ENCODE measurements at places on chromosomes 2 and 18. TPM values are rescaled to one million over a fixed set of nuclear protein-coding genes. Genes with fewer than 3 reads are reported as not detected.

SYT4 gene
- not detected for total RNA-seq

UNC80 gene
- 0.04 TPM for total RNA-seq

CYBRD1 gene
- not detected for total RNA-seq

PPP4R3B gene
- total RNA-seq, result 65.7 TPM

GALNT3 gene
- total RNA-seq, result 3.0 TPM

DNA sequence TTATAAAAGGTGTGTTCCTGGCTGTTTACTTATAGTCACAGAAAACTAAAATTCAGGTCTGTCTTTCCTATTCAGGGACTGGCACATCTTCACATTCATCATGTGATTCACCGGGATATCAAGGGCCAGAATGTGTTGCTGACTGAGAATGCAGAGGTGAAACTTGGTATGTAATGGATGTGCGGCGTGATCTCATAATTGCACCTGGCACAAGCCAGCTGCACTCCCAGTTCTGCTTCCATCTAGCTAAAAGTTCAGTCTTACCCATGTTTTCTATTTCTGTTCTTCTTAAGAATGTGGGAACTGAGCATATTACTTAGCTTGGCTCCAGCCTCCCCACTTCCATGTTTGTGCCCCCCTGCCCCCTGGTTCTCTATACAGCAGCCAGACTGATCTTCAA, 131.9 kb downstream of the MAP4K4 start:
- DNase-seq, result peak; percentile 28

DNA sequence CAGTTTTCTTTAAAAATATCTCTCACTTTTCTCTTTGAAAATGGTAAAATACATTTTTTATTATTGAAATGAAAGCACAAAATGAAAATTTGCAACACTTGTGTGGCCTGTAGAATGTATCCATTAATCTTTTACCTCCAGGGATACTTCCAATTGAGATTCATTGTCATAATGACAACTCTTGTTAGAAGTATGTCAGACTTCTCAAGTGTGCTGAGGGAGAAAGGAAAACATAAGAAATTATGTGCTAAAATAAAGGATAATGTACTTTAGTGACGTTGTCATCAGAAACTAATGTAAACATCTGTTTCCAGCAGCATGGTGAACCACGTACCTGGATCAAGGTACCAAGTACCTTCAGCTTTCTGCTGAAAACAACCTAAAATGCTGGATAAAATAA, 195.8 kb upstream of the STON1 start:
- no peak for DNase-seq

- no peak for DNase-seq
Measured at GRCh38 chr2:119252186-119253113, 28.8 kb downstream of the STEAP3 start.

- DNase-seq, result peak; percentile 84
Measured at GRCh38 chr18:30971338-30971956, 71.1 kb downstream of the DSC3 start.

DNA sequence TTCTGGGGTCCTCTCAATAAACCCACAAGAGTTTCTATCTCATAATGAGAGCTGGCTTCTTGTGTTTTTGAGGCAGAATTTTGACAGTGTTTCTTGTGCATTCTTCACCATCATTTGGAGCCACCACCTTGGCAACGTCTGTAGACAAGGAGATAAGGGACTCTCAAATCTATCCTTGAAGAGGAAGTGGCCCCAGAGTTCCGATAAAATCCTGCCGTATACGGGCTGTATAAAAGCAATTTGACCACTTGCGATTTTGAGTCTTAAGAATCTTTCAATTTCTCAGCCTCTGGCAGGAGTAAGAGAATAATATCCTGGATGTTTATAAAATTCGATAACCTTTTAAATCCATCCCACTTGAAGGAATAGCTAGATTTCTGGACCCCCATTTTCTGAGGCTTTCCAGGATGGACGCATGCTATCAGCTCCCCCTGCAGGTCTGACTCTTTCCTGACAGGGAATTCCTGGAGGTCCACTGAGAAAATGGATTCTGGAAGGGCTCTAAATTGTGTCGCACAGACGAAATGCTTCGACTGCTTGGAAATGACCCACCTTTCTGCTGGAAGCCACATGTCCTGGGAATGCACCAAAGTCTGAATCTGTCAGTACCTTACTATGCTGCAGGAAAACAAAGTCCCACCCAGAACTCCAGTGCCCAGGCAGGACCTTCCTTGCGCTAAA, 54.1 kb downstream of the E2F6 start:
- DNase-seq, result no peak

- no peak for DNase-seq
Measured at GRCh38 chr2:234879671-234880455, 72.0 kb upstream of the SH3BP4 start.

DNA sequence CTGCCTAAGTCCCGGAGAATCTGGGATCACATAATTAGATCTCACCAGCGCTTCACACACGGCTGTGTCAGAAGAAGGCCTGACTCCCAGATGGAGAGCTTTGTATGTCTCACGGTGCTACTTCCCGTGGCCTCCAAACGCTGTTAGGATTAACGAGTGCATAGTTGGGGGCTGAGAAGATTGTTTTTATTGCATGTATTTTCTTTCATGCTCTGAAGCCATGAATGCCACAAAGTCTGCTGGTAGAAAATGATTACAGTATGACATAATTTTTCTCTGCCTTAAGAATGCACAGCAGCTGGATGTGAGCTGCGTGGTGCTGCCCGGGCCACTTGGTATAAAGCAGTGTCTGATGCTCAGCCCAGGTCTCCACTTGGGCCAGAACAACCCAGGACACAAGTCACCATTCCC, 166.5 kb downstream of the SEPTIN10 start:
- no peak for DNase-seq

DNA sequence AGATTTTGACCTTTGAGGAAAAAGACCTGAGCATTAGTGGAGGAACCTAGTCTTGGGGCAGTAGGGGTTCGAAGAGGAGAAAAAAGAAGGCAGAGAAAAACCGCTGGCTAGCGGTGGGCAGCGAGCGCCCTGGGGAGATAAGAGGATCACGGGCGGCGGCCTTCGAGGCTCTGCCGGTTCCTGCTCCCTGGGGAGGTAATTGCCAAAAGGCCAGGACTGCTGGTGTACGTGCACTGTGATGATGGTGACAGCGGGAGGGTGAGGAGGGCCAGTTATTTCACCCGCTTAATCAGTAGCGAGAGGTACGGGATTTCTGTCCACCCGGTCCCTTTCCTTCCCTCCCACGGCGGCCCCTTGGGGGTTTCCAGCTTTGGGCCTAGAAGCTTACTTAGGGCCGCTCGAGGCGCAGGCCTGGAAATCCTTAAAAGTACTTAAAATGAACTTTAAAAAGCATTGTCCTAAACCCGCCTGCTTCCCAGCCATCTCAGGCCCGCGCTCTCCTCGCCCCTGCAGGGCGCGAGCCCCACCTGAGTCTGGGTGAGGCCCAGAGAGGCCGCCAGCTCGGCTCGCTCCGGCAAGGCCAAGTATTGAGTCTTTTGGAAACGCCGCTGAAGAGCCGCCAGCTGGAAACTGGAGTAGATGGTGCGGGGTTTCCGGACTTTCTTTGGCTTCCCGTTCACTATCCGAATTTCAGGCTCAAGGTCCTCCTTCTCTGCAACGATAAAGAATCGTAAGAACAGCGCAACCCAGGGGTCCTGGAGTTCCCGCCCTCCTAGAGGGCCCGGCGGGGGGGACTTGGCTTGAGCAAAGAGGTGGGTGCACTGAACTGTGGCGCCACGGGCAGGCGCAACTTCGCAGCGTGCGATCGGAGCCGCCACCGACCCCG, 1.5 kb downstream of the DLX2 start:
- DNase-seq, result no peak
